ENCODE measurements at places on chromosomes 1 and 21.

- no peak for DNase-seq
Measured at GRCh38 chr1:79695138-79695537, 688.6 kb upstream of the ADGRL4 start.

DNA sequence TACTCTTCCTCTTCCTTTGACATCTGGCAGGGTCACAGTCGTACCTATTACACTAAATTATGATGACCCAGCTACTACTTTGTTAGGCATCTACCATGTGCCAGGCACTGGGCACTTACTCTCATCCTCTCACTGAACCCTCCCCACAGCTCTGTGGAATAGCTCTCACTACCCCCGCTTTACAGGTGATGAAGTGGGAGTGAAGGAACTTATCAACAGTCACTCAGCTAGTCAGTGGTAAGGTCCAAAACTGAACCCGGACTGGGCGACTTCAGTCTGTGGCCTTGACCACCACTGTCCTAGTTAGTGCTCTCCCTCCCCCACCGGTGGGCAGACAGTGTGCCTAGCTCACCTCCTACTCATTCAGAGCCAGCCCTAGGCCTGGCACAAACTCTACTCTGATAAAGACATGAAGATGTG is 12.3 kb downstream of the ADGRB2 start:
- DNase-seq = no peak

DNA sequence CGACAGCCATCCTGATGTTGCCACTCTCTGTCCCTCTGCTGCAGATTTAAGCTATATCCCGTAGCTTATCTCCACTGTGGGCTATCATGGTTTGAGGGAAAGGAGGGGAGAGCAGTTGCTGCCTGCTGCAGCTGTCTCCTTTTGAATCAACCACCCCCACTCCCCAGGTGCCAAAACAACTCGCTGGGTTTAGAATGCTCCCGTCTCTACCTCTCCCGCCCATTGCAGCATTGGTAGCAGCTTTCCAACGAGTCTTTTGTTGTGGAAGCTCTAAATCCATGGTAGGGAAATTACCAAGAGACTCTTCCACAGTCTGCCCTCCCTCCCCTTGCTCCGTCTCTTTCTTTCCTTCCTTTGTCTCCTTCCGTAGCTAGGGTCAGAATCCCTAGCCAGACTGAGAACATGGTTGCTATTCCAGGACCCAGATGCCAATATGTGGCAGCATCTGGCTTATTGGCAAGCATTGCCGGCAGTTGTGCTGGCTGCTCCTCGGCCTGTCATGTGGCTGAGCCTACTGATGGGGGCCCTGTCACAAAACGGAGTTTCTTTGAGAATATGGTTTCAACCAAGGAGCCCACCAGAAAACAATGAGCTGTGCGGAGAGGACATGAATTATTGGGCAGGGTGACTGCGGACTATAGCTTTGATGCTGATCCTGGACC is 230.7 kb downstream of the RPS6KC1 start:
- no peak for DNase-seq

GRCh38 chr1:232764458-232765251 is 40.6 kb upstream of the MAP10 start:
- DNase-seq = no peak

Measured in stimulated activated CD8-positive, alpha-beta memory T cell treated with anti-CD3 and anti-CD28 coated beads, Interleukin-4, amount 100 ng/mL, for 4 hours (primary cell).